ENCODE measurements at places on chromosomes 4 and X.

GRCh38 chr4:74304095-74304625 lies 4.1 kb upstream of the EPGN start:
- DNase-seq, result no peak

DNA sequence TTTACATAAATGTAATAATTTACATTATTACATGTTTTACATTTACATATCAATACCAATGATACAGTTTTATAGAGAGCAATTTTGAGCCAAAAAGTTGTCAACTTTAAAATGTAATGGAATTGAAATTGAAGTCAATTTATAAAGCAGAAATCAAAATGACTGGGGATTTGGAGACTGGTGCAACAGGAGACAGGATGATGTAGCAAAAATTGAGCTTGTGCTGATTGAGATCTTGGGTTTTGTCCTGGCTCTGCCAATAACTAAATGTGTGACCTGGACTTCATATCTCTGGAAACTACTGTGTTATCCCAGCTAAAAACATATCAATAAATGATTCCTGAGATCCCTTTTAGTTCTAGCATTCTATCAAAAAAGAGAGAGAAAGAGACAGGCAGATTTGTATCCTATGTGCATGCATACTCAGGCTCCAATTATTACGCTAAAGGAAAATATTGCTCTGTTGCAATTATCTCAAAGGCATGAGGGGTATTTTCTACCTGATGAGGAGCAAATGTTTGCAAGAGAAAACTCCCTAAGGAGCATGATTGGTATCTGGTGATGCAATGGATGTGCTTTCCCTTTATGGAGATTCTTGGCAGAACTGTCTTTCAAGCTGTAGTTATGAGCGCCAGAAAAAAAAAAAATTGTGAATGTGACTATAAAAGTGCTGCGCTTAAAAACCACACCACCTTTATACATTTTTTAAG lies 14.7 kb downstream of the EXOC1L start:
- DNase-seq, result no peak

- DNase-seq, result peak; percentile 37
Measured at GRCh38 chr4:88033309-88033708, 25.9 kb downstream of the PKD2 start.

- DNase-seq, result no peak
Measured at GRCh38 chrX:9927698-9928482, 39.3 kb upstream of the CLDN34 start.

- no peak for DNase-seq
Measured at GRCh38 chr4:92599044-92599443, 295.3 kb downstream of the GRID2 start.
